ENCODE measurements at places on chromosomes 16 and 17. TPM values are rescaled to one million over a fixed set of nuclear protein-coding genes. Genes with fewer than 3 reads are reported as not detected.

Gene NOMO2
- total RNA-seq: 97.7 TPM

Gene FOXC2
- total RNA-seq: not detected

Gene KRT20
- not detected for total RNA-seq

Gene ZNF385C
- not detected for total RNA-seq

Gene EXOSC6
- 28.9 TPM for total RNA-seq

Gene SPATA32
- 0.16 TPM for total RNA-seq

Gene OR1G1
- not detected for total RNA-seq

Gene CUEDC1
- total RNA-seq: 0.09 TPM

Gene SLC5A2
- not detected for total RNA-seq

Gene TBC1D24
- 11.3 TPM for total RNA-seq

Gene IST1
- 160 TPM for total RNA-seq

Gene GFAP
- not detected for total RNA-seq

Gene EFCAB5
- 0.52 TPM for total RNA-seq

Gene APPBP2
- 30.2 TPM for total RNA-seq

Gene RAB26
- total RNA-seq: not detected

Gene GDPD3
- 8.7 TPM for total RNA-seq

Gene DRC3
- total RNA-seq: not detected

Gene NPIPA3
- total RNA-seq: 2.9 TPM

Gene PDILT
- total RNA-seq: not detected

Gene DHODH
- 16.3 TPM for total RNA-seq

Gene UTS2R
- total RNA-seq: not detected

Gene KRTAP29-1
- not detected for total RNA-seq

Gene MFSD6L
- 0.95 TPM for total RNA-seq

Gene TMEM114
- total RNA-seq: not detected

Gene PTGES3L
- total RNA-seq: 0.52 TPM

Gene CLDN7
- total RNA-seq: 0.39 TPM

All from T-helper 2 cell treated with Interferon-gamma antibody and Interleukin-4, amounts not matched to agents 100 ng/mL and 5 ng/mL, for 36 hours (primary cell).